ENCODE measurements at places on chromosomes 2 and 18. TPM values are rescaled to one million over a fixed set of nuclear protein-coding genes. Genes with fewer than 3 reads are reported as not detected.

DNA sequence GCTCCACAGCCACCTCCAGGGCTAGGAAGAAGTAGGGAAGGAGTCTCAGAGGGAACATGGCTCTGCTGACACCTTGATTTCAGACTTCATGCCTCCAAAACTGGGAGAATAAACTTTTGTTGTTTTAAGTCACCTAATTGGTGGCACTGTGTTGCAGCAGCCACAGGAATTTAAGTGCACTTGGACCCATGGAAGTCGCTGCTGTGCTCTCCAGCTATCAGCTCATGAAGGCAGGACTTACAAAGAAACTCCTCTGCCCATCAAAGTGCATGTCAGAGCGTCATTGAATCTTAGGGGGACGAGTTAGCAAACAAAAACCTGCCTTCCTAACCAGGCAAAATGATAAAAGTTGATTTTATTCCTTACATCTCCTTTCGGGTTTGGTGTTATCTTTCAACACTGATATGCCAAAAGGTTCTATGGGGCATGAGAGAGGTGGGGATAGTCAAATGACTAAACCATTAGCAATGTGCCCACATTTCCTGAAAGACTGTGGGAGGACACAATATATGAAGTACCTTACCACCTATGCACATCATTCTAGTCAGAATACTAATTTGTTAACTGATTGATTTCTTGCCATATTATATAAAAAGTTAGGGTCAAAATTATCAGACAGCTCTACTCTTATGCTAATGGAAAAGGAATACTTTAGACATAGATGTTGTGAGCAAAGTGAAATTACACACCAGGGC lies 235.8 kb upstream of the TNP1 start:
- no peaks in the 10 kb centered on the region for H3K27me3 ChIP-seq
- no peak overlapping the region for H3K4me3 ChIP-seq
- no peak overlapping the region for H3K27ac ChIP-seq
- H3K4me1 ChIP-seq, result no peaks in the 10 kb centered on the region
- no peaks in the 10 kb centered on the region for H3K36me3 ChIP-seq

DNA sequence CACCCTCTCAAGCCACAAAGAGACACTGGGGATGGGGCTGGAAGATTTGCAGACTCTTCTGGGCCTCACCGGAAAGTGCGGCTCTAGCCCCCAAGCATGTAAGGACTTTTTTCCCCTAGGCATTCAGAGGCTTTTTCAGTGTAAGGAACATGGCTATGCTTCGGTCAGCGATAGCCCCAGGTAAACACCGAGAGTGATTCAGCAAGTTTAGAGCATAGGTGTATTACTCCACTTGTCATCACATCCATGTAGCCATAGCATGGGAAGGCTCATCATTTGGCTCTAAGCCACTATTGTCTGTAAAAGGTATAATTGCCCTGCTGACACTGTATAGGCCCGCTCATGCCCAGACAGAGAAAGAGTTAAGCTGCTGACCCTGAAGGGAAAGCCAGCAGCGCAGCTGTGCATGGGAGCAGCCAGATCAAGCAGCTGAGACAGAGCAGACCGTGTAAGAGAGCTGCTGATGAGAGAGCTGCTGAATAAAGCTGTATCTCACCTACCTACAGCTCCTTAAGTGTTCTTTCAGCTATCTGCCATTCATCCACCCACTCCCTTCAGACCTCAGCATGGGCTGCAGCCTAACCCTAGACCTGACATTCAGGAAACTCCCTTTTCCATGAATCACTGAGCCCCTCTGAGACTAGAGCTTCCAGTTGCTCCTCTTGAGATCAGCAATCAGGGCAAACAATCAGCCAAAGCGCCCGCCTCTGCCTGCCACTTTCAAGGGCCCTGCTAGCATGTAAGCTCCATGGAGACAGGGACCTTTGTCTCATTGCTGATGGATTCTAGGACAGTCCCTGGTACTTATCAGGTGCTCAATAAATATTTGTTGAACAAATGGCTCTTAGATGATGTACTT lies 25.5 kb downstream of the LGALSL start:
- no peak overlapping the region for H3K4me3 ChIP-seq
- DNase-seq, result no peak
- H3K27ac ChIP-seq, result no peak overlapping the region
- H3K4me1 ChIP-seq, result no peaks in the 10 kb centered on the region
- H3K27me3 ChIP-seq, result no peaks in the 10 kb centered on the region

DNA sequence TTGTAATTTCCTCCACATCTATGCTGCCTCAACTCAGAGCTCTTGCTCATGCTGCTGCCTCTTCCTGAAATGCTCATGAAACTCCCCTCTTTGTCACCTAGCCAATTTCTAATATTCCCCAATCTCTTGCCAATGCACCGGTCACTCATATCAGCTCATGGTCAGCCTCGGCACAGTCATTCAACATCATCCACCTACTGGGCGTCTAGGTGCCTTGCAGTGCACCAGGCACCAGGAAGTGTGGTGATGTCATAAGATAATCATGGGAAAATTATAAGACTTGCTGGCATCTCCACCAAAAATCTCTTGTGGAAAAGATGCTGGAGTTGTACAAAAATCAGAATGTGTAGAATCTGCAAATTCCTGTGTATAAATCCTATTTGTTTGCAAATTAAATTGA lies 52.6 kb upstream of the RAB27B start:
- no peaks in the 10 kb centered on the region for H3K36me3 ChIP-seq
- no peak overlapping the region for H3K4me3 ChIP-seq
- no peaks in the 10 kb centered on the region for H3K27me3 ChIP-seq
- no peak overlapping the region for H3K27ac ChIP-seq
- DNase-seq, result no peak

DNA sequence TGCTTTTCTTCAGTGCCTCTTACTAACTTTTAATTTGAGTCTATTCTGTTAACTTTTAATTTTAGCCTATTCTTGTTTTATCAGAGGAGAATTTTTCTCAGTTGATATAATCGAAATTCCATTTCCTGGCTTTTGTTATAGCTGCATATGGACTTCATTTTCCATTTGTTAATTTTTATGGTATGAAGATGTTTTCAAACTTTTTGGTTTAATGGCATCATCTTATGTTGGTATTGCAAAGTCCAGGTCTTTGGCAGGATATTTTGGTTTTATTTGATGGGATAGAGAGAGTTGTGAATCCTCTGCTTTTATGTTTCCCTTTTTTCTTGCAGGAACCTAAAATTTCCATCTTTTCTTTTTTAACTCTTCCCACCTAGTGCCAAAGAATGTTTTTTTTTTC lies 70.9 kb upstream of the RAPGEF4 start:
- no peaks in the 10 kb centered on the region for H3K27me3 ChIP-seq
- no peaks in the 10 kb centered on the region for H3K36me3 ChIP-seq
- no peak for DNase-seq
- H3K4me1 ChIP-seq, result no peaks in the 10 kb centered on the region
- no peak overlapping the region for H3K27ac ChIP-seq
- H3K4me3 ChIP-seq, result no peak overlapping the region

- peaks cover 46% of the 10 kb centered on the region for H3K4me1 ChIP-seq
- no peak for DNase-seq
- peak overlapping the region; percentile 82 for H3K4me3 ChIP-seq
- no peaks in the 10 kb centered on the region for H3K36me3 ChIP-seq
Observed at GRCh38 chr2:200466425-200467418, 43.1 kb downstream of the KCTD18 start.

- peaks cover 27% of the 10 kb centered on the region for H3K36me3 ChIP-seq
- H3K4me3 ChIP-seq, result peak overlapping the region; percentile 17
- H3K27ac ChIP-seq, result peak overlapping the region; percentile 55
- H3K27me3 ChIP-seq, result no peaks in the 10 kb centered on the region
- H3K4me1 ChIP-seq, result peaks cover 12% of the 10 kb centered on the region
- DNase-seq, result no peak
Observed at GRCh38 chr18:54284535-54284934, 15.2 kb downstream of the POLI start.

DNA sequence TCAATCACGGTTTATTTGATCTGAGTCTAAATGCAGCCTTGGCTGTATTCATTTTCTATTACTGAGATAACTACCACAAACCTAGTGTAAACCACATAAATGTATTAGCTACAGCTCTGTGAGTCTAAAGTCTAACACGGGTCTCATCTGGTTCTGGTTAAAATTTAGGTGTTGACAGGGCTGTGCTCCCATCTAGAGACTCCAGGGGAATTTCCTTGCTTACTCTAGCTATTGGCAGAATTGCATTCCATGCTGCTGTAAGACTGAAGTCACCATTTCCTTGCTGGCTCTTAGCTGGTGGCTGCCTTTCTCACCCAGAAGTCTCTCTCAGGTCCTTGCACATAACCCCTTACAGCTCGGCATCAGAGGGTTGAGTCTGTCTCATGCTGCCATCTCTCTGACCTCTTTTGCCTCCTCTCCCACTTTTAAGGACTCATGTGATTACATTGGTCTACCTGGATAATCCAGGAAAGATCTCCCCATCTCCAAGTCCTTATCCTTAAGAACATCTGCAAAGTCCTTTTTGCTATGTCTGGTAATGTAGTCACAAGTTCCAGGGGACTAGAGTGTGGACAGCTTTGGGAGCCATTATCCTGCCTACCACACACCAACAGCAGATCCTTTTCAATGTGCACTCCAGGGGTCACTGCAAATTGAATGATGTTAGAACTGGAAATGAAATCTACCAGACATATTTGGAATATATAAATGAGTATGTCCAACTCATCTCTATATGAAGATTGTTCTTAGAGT lies 207.0 kb upstream of the AGAP1 start:
- H3K4me3 ChIP-seq, result no peak overlapping the region
- H3K27me3 ChIP-seq, result no peaks in the 10 kb centered on the region
- no peaks in the 10 kb centered on the region for H3K4me1 ChIP-seq
- H3K27ac ChIP-seq, result no peak overlapping the region

- no peaks in the 10 kb centered on the region for H3K4me1 ChIP-seq
- no peak for DNase-seq
- H3K27me3 ChIP-seq, result peaks cover 23% of the 10 kb centered on the region
- no peak overlapping the region for H3K27ac ChIP-seq
- H3K36me3 ChIP-seq, result no peaks in the 10 kb centered on the region
Observed at GRCh38 chr18:7568426-7568825, 1.3 kb downstream of the PTPRM start.

DNA sequence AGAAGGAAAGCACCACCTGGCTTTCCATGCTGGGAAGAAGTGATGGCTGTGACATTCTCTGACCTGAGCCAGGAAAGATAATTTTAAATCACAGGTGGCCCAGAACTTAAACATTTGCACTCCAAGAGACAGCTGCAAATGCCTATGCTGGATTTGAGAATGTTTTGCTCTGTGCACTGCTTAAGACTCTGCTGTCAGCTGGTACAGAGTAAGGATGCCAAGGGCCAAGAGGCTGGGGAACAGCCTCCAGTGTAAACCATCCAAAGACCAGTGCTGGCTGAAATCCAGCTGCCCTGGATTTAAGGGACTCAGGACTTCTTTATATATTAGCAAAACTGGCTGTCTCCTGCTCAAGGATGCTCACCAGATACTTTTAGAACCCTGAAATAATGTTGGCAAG lies 3.9 kb downstream of the HOXD8 start:
- H3K4me3 ChIP-seq, result no peak overlapping the region
- H3K4me1 ChIP-seq, result peaks cover 55% of the 10 kb centered on the region
- no peak overlapping the region for H3K27ac ChIP-seq
- H3K36me3 ChIP-seq, result no peaks in the 10 kb centered on the region
- no peak for DNase-seq

DNA sequence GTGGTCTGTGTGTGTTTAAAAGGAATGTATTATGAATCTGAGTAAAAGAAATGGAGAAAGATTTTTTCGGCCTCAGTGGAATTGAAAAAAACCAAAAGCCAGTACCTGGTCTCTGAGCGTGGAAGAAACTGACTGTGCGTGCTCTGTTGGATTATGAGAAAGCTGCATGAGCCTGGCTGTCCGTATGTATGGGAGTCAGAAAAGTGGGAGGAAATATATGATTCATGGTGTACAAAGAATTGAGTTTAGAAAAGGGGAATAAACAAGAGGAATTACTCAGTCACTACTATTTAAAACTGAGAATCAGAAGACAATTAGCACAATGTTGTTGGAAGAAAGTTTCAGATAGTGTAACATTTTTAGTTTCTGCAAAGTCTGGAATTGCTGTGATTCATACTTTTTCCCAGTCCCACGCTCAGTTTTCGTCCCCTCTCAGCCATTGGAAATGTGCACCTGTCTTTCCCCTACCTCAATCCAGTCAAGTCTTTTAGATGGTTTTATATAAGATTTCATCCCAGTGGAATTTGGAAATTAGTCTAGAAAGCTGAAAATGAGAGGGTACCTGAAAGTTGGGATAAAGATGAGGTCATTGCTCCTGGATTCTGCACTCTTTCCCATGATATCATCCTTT lies 66.4 kb upstream of the CHMP1B start:
- no peak for DNase-seq
- no peaks in the 10 kb centered on the region for H3K4me1 ChIP-seq
- H3K27ac ChIP-seq, result no peak overlapping the region
- H3K4me3 ChIP-seq, result no peak overlapping the region

DNA sequence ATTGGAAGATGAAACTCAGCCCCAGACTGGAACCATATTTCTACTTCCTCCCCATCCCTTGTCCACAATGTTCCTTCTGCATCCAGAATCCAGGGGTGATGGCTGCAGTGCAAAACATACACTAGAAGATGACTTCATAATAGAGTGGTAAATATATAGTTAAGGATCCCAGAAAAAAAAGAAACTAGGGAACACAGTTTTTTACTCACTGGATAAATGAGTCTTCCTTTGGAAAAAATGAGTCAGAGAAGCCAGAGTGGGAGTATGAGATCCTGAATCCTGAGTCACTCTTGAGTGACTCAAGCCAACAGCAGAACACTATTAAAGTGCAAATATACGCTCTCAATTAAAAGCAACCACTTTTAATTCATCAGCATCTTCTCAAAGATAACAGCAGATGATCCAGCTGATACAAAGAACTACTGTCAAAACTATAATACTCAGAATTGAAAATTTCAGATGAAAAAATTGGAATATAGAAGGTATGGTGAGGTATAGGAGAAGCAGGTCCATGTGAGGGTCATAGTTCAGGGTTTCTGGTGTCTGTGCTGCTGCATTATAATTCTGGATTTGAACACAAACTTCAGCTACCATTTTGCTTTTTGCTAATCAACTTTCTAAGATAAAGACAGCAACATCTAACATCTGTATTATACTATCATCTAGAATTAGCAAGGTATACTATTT lies 987.2 kb upstream of the CDH2 start:
- no peak overlapping the region for H3K27ac ChIP-seq
- H3K36me3 ChIP-seq, result no peaks in the 10 kb centered on the region
- no peaks in the 10 kb centered on the region for H3K27me3 ChIP-seq

GRCh38 chr2:75194184-75194868 lies 5.0 kb downstream of the TACR1 start:
- no peaks in the 10 kb centered on the region for H3K36me3 ChIP-seq
- H3K27ac ChIP-seq, result no peak overlapping the region
- DNase-seq, result no peak
- peaks cover 15% of the 10 kb centered on the region for H3K27me3 ChIP-seq
- peaks cover 2% of the 10 kb centered on the region for H3K4me1 ChIP-seq

Gene FER1L5
- polyA plus RNA-seq, result 0.03 TPM

Gene LRP1B
- polyA plus RNA-seq, result not detected

Gene CHRND
- not detected for polyA plus RNA-seq

Gene ATL2
- polyA plus RNA-seq, result 16.0 TPM

Gene CNTNAP5
- polyA plus RNA-seq, result not detected
